Activated CD4-positive, alpha-beta T cell treated with anti-CD3 and anti-CD28 coated beads, Interleukin-2, amount 10 ng/mL, durations not matched to agents 24 days and 14 days (primary cell): ENCODE measurements at places on chromosomes 13 and 19.

DNA sequence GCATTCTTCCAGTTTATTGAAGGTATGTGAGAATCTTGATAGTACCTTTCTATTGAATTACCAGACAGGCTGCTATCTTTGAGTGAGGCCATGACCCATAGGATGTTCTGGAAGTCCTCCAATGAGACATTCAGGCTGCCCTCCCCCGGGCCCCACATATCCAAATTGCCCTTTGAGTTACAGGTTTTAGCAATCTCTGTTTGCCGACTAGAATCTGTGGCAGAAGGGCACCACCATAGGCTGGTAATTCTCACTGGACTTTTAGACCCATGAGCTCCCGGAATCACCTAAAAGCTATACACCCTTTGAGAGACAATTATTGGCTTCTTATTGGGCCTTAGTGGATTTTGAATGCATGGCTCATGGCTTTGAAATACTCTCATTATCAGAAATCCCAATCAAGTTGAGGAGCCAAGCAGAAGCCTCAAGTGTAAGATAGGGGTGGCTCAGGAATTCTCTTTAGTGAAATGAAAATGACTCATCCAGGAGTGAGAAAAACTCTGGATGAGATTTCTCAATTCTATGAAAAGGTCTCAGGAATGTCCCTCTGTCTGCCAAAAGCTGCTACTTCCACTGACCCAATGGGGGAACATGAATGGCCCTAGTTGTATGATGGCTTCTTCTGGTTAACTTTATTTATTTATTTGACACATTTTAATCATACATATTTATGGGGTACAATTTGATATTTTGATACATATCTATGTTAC lies 172.1 kb upstream of the CSNK1A1L start:
- H3K36me3 ChIP-seq = no peaks in the 10 kb centered on the region
- H3K27ac ChIP-seq = no peak overlapping the region
- no peaks in the 10 kb centered on the region for H3K27me3 ChIP-seq
- H3K4me1 ChIP-seq = no peaks in the 10 kb centered on the region
- DNase-seq = no peak

DNA sequence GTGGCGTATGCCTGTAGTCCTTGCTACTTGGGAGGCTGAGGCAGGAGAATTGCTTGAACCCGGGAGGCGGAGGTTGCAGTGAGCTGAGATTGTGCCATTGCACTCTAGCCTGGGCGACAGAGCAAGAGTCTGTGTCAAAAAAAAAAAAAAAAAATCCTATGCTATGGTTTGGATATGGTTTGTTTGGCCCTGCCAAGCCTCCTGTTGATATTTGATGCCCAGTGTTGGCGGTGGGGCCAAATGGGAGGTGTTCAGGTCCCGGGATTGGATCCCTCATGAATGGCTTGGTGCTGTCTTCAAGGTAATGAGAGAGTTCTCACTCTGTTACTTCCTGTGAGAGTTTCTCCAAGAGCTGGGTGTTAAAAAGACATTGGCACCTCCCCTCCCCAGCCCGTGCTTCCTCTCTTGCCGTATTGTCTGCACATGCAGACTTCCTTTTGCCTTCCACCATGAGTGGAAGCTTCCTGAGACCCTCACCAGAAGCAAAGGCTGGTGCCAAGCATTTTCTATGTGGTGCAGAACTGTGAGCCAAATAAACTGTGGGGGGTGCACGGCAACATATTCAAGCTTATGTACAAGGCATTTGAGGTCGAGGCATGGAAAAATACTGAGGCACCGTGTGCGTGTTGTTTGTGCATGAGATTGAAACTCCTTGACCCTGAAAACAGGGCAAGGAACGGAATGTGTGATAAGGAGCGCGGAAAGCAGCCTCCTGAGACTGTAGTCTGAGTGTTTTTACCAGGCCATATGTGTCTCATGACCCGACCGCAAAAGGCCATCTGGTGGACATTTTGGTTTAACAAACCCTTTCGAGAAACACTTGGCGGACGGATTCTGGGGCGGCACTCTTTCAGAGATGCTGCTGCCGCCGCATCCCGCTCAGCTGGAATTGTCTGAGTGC lies 7.3 kb downstream of the SIGLEC9 start:
- DNase-seq = peak; percentile 75
- peaks cover 29% of the 10 kb centered on the region for H3K4me1 ChIP-seq

- H3K36me3 ChIP-seq = no peaks in the 10 kb centered on the region
- H3K27ac ChIP-seq = no peak overlapping the region
- DNase-seq = no peak
- H3K4me1 ChIP-seq = no peaks in the 10 kb centered on the region
- peaks cover 20% of the 10 kb centered on the region for H3K27me3 ChIP-seq
Observed at GRCh38 chr19:42695811-42696503, 44.3 kb downstream of the PSG3 start.

DNA sequence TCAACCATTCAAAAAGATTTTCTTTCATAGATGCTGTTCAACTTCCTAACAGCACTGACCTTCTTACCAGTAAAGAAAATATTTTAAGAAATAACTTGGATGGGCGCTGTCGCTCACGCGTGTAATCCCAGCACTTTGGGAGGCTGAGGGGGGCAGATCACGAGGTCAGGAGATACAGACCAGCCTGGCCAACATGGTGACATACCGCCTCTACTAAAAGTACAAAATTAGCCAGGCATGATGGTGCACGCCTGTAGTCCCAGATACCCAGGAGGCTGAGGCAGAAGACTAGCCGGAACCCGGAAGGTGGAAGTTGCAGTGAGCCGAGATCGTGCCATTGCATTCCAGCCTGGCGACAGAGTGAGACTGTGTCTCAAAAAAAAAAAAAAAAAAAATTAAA lies 865.7 kb upstream of the SLC10A2 start:
- H3K4me1 ChIP-seq = no peaks in the 10 kb centered on the region
- H3K36me3 ChIP-seq = no peaks in the 10 kb centered on the region
- no peak overlapping the region for H3K4me3 ChIP-seq
- no peaks in the 10 kb centered on the region for H3K27me3 ChIP-seq

DNA sequence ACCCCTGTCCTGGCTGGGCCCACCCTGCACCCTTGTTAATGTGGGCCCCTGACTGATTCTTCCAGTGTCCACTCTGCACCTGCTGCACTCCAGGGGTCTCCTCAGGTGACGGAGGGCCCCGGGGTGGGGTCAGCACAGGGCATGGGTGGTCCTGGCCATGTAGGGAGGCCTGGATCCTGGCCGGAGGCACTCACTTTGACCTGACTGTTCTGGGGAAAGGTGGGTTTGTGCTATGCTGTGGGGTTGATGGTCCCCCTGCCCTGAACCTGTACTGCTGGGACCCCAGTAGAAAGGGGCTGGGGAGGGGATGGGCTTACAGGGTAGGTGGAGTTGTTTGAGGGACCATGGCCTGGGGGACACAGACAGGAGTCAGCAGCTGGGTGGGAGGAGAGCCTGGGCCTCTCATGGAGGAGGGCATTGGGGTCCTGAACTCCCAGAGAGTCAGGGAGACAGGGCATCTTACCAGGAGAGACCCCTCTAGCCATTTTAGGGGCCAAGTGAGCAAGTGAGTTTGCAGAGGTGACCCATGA lies 25.8 kb upstream of the CEACAM1 start:
- peaks cover 34% of the 10 kb centered on the region for H3K27me3 ChIP-seq
- peaks cover under 1% of the 10 kb centered on the region for H3K36me3 ChIP-seq
- no peak for DNase-seq
- no peaks in the 10 kb centered on the region for H3K4me1 ChIP-seq

GRCh38 chr19:35777086-35777841 lies 1.9 kb downstream of the ARHGAP33 start:
- H3K27me3 ChIP-seq = no peaks in the 10 kb centered on the region
- DNase-seq = no peak
- H3K27ac ChIP-seq = peak overlapping the region; percentile 16
- H3K36me3 ChIP-seq = peaks cover 16% of the 10 kb centered on the region
- peak overlapping the region; percentile 88 for H3K4me3 ChIP-seq

DNA sequence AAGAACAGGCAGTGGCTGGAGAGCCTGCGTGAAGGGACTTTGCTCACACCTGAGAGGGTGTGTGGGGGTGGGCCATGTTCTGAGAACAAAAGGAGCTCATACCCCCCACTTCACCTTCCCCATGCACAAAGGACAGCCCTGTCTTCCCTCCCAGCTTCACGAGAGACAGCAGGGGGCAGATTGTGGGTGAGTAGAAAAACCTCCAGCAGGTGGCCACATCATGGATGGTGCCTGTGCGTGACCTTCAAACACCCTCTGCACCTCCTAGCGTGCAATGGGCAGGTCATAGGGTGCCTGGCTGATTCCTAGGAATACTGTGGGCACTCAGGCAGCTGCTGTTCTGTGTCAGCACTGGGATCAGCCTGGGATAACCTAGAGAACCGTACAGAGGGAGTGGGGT lies 36.3 kb upstream of the PSG9 start:
- no peaks in the 10 kb centered on the region for H3K36me3 ChIP-seq
- no peak overlapping the region for H3K27ac ChIP-seq
- no peaks in the 10 kb centered on the region for H3K4me1 ChIP-seq
- H3K4me3 ChIP-seq = no peak overlapping the region
- no peak for DNase-seq
- H3K27me3 ChIP-seq = no peaks in the 10 kb centered on the region

DNA sequence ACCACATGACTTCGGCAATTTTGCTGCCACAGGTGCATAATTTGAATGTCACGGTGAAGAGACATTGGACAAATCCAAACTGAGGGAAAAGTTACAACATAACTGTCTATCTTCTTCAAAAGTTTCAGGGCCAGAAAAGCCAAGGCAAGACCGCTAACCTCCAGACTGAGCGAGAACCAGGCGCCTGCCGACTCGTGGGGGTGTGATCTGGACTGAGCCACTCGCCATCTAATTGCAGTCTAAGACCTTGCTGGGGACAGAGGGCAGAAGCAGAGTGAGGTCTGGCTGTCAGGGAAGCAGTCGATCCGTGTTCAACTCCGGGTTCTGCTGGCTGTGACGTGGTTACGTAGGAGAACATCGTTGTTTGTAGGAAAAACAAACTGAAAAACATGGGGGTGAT lies 88.6 kb downstream of the SPACA7 start:
- no peaks in the 10 kb centered on the region for H3K4me1 ChIP-seq
- H3K4me3 ChIP-seq = no peak overlapping the region
- no peak for DNase-seq
- no peak overlapping the region for H3K27ac ChIP-seq
- H3K27me3 ChIP-seq = peaks cover 12% of the 10 kb centered on the region
- no peaks in the 10 kb centered on the region for H3K36me3 ChIP-seq

DNA sequence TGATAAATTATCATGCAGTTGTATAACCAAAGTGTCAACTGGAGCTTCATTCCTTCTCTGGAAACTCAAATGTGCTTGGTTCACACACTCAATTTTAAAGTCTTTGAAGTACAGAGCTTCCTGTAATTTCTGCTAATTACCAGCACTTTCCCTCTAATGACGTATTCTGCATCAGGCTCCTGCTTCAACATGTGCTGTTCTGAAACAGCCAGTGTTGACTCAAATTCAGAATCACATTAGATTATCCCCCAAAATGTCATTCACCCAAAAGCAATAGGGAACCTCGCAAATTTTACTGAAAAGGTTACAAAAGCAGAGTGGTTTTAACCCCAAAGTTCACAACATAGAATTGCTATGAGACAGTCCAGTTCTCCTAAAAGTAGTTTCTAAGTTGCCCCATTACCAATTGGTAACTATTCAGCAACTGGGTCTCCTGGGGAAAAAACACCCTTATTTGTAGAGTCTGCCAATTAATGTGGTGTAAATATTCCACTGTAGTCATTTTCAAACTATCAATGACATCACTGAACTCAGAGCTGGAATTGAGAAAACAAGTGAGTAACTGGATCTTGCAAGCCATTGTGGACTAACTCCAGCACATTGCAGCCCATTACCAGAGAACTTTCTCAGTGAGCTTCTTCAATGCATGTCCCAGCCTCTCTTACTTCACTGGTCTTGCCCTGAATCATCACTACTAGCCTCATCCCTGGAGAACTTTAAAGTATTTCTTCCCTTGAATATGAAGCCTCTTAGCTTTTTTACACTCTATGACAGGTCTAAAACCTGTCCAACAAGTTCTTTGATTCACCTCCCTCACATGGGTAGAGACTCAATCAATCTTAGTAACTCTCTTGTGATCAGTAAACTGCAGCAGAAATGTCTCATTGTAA lies 955.4 kb downstream of the EFNB2 start:
- no peak for DNase-seq
- no peak overlapping the region for H3K27ac ChIP-seq
- no peaks in the 10 kb centered on the region for H3K36me3 ChIP-seq
- no peak overlapping the region for H3K4me3 ChIP-seq
- H3K4me1 ChIP-seq = no peaks in the 10 kb centered on the region
- no peaks in the 10 kb centered on the region for H3K27me3 ChIP-seq
